ENCODE measurements at places on chromosomes 16 and 17.
A peak's percentile ranks its signal among the peaks of the same experiment; 100 is the strongest.

GRCh38 chr17:68909066-68909465 lies 46.1 kb downstream of the ABCA8 start:
- DNase-seq: peak; percentile 30

GRCh38 chr16:62194828-62195227 lies 158.6 kb upstream of the CDH8 start:
- DNase-seq: no peak

DNA sequence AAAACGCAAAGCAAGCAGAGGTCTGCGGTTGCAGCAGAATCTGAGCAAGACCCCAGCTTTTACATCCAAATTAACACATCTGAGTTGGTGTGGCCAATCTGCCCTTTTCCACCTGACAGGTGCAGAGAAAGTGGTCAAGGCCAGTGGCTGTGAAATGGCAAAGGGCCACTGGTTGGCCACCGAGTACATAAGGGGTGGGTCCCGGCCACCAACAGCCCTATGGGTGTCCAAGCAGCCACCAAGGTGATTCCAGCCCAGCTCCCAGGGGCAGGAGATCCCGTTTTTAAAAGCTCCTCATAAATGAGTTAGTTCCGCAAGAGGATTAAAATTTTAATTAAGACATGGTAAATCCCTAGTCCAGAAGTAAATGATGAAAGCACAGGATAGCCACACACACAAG lies 29.1 kb downstream of the USP7 start:
- no peak for DNase-seq

DNA sequence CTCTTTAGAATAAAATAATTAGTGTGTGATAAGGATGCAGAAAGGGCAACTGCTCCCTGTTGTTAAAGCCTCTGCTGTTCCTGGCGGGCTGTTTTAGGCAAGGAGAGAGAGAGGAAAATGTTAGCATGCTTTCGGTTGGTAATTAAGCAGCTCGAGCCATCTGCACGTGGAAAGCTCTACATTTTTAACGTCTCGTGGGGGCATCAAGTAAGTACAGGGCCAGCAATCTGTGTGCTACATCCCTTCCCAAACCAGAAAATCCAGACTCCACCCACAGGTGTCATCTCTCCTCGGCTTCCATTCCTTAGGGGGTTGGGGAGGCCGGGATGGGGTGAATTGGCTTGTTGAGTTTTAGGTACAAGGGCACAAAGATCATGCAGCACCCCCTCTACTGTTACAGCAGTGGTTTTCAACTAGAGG lies 62.4 kb upstream of the MARCHF10 start:
- DNase-seq: no peak

GRCh38 chr17:55037828-55038227 lies 69.3 kb downstream of the STXBP4 start:
- no peak for DNase-seq

- no peak for DNase-seq
These were observed 7.9 kb downstream of the DYNLL2 start for GRCh38 chr17:58091024-58091567.

DNA sequence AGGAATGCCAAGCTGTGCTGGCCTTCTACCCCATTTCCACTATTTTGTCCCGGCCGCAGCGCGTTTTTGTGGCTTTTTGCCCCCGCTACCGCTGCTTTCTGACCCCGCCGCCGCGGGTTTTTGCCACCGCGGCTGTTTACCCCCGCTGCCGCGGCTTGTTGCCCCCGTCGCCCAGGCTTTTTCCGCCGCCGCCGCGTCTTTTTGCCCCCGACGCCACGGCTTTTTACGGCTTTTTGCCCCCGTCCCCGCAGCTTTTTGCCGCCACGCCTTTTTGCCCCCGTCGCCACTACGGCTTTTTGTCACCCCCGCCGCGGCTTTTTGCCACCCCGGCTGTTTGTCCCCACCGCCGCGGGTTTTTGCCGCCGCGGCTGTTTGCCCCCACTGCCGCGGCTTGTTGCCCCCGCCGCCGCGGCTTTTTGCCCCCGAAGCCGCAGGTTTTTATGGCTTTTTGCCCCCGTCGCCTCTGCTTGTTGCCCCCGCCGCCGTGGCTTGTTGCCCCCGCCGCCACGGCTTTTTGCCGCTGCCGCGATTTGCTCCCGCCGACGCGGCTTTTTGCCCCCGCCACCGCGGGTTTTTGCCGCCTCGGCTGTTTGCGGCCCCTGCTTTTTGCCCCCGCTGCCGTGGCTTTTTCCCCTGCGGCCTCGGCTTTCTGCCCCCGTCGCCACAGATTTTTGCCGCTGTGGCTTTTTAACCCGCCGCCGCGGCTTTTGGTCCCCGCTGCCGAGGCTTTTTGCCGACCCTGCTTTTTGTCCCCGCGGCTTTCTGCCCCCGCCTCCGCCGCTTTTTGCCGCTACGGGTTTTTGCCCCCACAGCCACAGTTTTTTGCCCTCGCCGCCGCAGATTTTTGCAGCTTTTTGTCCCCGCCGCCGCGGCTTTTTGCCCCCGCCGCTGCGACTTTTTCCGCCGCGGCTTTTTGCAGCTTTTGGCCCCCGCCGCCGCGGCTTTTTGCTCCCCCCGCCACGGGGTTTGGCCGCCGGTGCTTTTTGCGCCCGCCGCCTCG lies 520.4 kb upstream of the WSB1 start:
- no peak for DNase-seq

GRCh38 chr17:82668631-82669099 lies 20.4 kb upstream of the WDR45B start:
- no peak for DNase-seq

DNA sequence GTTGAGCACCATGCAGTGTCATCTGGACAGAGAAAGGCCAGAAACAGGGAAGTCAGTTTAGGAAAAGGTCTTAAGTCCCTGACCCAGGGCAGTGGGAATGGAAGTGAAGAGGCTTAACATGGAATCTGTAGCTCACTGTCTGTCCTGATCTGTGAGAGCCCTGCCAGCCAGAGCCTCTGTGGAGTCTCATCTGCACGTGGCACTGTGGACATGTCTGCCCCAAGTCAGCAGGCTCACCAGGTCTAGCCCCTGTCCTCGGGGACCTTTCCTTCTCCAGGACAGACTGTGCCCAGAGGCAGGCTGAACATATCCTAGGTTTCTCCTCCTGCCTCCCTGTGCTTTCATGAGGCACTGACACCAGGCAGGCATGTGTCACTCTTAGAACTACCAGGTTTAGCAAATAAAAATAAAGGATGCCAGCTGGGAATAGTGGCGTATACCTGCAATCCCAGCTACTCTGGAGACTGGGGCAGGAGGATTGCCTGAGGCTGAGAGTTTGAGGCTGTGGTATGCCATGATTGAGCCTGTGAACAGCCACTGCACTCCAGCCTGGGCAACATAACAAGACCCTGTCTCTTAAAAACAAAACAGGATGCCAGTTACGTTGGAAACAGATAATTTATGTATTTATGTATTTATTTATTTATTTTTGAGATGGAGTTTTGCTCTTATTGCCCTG lies 22.4 kb downstream of the UNK start:
- DNase-seq: no peak

GRCh38 chr17:20266806-20267458 lies 200.4 kb downstream of the LGALS9B start:
- DNase-seq: no peak

- DNase-seq: no peak
These were observed 1.6 kb downstream of the MPO start for GRCh38 chr17:58279016-58279711.

DNA sequence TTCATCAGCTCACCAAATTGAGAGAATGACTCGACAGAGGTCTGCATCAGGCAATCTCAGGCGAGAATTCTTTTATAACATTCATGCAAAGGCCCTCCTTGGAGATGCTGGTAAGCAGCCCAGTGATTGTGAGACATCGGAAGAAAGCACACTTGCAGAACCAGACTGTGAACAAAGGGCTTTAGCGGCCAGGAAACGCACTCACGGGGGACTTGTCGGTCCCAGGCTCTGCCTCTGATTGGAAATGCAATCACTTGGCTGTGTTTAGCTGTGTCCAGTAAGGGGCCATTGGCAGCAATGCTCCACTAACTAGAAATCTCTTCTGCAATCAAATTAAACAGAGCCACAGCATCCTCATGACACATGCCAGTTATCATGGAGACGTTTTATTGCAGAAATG lies 226.7 kb upstream of the CDH13 start:
- no peak for DNase-seq

DNA sequence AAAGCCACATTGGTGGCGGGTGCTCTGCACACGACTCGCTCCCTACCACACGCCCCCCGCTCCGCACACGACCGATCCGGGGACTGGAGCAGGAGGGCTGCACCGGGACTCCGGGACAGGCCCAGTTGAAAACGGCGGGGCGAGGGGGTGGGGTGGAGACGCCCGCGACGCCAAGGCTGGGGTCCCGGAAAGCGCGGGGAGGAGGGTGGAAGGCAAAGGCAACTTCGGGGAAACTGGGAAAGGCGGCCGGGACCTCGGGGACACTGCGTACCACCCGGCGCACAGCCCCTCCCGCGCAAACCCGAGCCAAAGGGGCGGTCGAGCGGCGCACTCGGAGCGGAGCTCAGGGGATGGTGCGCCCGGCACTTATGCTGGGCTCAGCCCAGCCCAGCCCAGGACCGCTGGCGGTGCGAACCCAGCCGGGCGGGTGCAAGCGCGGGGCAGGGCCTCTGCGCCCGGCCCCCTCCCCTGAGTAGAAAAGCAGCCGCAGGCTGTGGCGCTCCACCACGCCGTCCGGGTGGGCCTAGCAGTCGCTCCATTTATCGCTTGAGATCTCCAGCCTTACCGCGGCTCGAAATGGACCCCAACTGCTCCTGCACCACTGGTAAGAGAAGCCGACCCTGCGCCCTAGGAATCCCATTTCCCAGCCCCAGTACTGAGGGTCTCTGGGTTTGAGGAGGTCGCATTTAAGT lies at the start of gene MT1M:
Gene MT1M (plus strand): TSS at position 504 of the 692 bp plus-strand sequence. CDS start 73 bp downstream, at position 577.
- DNase-seq: no peak

- no peak for DNase-seq
These were observed 6.7 kb downstream of the HSPB9 start for GRCh38 chr17:42129109-42129837.
